Stimulated activated CD4-positive, alpha-beta T cell treated with anti-CD3 and anti-CD28 coated beads, Interleukin-2, amount 100 ng/mL, for 4 hours (primary cell): ENCODE measurements at places on chromosomes 4 and X.

DNA sequence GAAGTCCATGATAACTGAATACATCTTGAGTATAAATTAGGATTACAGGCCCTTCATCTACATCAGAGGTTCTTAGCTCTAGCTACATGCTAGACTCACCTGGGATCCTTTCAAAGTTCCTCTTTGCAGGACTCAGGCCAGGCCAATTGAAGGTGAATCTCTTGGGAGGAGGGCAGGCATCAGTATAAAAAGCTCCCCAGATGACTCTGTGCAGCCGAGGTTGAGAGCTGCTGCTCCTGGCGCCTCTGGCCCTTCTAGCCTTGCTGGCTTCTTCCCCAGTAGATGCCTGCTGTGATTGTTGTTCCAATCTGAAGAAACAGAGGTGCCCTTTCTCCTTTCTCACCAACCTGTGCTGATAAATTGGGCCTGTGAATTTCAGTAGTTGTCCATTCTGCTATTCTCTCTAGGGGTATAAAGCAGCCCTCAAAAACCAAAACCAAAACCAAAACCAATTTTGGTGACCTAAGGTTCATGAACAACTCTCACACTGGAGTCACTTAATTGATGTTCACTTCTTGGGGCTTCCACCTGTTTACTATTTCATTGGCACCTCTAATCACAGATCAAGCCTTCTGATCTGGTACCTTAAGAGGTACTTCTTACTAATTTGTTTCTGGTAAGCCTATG, 78.7 kb downstream of the SUPT20HL2 start:
- DNase-seq: no peak

- DNase-seq: no peak
Measured at GRCh38 chrX:110204986-110205385, 112.9 kb downstream of the AMMECR1 start.

GRCh38 chrX:2631743-2632532, 59.2 kb upstream of the CD99 start:
- no peak for DNase-seq

GRCh38 chr4:6641164-6641970, 882 bp downstream of the MRFAP1 start:
- peak; percentile 28 for DNase-seq

DNA sequence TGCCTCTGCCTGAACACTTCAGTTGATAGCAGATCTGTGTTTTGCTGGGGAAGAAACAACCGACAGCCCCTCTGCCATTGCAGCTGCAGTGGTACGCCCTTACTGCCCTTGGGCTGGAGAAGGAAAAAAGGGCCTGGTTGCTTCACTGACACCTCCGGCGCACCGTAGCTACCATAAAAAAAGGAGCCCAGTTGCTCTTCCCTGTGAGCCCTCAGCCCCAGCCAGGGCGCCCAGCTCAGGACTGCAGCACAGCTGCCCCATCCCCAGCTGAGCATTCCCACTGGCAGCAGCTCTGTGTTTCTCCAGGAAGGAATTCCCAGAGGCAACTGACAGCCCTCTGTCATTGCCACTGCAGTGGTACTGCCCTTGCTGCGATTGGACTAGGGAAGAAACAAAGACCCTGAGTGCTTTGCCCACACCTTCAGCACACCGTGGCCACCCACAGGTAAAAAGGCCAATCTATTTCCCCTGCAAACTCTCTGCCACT, 142.7 kb downstream of the DKK2 start:
- no peak for DNase-seq
